ENCODE measurements at places on chromosomes 16 and 17.

DNA sequence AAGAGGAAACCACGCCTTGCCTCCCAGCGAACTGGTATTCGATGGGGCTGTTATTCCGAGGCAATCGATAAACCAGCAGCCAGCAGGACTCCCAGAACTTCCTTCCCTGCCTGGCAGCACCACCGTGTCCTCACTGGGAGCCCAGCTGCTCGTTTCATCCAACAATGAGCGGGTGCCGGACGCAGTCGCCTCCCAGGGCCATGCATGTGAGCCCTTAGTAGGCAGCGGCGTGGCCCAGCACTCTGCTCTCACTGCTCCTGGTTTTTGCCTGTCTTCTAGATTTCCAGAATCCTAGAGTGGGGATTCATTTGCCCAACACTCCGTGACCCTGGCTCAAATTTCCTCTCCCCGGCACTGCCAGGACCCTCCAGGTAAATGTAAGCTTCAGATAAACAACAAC is 29.1 kb upstream of the RASD1 start:
- DNase-seq = no peak

- DNase-seq = no peak
Measured at GRCh38 chr17:64356776-64357175, 33.9 kb downstream of the PECAM1 start.

DNA sequence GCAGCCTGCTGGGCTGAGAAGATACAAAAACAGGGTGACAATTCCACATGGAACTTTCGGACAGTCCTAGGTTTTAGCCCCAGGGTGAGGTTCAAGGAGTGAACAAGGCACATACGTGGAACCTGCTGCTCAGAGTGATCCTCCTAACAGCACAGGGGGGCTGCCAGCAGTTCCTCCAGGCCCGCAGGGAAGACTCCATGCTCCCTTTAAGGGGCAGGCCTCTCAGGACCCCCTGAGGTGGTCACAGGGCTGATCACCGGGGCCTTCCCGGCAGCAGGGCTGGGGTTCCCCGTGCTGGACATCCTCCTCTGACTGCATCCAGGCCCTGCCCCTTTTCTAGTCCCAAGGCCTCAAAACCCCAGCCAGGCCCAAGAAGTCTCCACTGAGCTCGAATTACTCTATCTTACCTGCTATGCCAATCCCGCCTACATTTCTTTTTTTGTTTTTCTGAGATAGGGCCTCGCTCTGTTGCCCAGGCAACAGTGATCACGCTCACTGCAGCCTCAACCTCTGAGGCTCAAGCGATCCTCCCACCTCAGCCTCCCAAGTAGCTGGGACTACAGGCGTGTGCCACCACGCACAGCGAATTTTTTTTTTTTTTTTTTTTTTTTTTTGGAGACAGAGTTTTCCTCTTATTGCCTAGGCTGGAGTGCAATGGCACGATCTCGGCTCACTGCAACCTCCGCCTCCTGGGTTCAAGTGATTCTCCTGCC is 10.4 kb downstream of the CANT1 start:
- no peak for DNase-seq

DNA sequence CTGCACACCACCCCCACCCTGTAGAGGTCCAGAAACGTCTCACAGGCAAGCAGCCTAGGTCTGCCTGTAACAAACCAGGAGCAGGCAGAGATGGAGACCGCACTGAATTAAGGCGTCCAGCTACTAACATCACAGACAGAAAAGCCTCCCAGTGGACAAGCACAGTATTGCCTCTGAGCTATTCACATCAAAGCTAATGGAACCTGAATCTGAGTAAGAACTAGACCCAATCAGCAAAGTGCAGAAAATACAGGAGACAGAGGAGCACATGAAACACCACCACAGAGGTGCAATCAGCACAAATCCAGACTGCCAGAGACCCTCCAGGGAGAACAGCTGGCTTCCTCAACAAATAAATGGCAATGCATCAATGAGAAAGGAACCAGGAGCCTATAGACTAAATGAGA is 22.2 kb upstream of the PEMT start:
- DNase-seq = peak; percentile 55

DNA sequence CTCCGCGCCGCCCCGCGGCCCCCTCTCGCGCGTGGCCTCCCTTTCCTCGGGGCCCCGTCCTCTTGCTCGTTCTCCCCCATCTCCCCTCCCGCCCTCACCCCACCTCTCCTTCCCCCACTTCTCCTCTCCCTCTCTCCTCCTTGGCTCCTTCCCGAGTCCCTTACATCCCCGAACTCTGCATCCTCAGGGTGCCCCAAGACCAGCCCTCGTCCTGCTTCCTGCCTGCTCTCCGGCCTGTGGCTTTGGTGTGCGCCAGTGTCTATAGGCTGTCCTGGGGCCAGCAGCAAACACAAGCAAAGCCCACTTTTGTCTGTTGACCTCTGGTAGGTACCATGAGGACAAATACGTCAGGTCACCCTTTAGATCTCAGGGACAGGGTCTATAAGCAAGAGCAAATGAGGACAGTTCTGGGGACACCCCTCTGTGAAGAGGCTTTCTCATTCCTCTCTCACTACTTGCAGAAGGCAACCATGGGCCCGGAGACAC is 284 bp upstream of the COPZ2 start:
- DNase-seq = no peak

DNA sequence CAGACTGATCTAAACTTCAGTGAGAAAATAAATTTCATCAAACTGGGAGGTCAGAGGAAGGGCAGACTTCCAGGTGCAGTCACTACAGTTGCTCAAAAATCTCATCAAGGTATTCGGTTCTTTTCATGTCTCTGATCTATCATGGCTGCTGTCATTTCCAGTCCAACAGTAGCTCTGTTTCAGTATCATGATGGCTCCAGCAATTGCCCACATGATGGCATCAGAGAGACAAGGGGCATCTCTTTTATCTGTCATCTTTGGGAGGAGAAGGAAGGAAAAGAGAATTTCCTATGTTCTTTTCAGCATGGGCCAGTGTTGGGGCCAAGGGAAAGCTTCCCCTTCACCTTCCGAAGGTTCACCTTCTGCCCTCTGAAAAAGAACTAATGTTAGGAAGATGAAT is 504.9 kb upstream of the HSBP1 start:
- DNase-seq = no peak

DNA sequence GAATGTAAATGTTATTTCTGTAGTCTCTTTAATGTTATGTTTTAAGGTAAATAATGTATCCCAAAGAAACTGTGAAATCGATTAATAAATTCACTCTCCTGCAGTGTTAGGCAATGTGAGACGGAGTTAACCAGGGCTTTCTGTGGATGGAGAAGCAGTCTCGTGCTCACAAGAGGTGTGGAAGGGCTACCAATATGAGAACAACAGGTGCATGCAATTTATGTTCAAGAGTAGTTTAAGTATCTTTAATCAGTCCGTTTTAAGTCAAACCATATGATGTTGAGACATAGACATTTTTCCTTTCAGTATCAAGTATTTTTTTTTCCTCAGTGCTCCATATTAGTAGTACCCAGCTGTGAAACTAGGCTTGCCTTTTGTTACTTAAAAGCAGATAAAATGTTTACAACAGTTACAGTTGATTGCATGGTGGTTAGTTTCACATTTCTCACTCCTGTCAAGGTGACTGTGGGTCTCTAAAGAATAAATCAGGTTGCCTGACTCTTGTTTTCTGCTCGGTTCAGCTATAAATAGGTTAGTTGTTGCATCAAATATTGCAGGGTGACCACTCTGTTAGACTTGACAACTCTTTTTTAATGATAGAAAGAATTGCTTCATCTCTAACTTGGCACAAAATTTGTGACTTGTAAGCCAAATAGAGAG is 54.4 kb downstream of the COX10 start:
- no peak for DNase-seq

GRCh38 chr16:20216591-20217217 is 110.6 kb downstream of the GP2 start:
- no peak for DNase-seq

GRCh38 chr17:2085648-2085949 is 30.7 kb downstream of the HIC1 start:
- DNase-seq = no peak

DNA sequence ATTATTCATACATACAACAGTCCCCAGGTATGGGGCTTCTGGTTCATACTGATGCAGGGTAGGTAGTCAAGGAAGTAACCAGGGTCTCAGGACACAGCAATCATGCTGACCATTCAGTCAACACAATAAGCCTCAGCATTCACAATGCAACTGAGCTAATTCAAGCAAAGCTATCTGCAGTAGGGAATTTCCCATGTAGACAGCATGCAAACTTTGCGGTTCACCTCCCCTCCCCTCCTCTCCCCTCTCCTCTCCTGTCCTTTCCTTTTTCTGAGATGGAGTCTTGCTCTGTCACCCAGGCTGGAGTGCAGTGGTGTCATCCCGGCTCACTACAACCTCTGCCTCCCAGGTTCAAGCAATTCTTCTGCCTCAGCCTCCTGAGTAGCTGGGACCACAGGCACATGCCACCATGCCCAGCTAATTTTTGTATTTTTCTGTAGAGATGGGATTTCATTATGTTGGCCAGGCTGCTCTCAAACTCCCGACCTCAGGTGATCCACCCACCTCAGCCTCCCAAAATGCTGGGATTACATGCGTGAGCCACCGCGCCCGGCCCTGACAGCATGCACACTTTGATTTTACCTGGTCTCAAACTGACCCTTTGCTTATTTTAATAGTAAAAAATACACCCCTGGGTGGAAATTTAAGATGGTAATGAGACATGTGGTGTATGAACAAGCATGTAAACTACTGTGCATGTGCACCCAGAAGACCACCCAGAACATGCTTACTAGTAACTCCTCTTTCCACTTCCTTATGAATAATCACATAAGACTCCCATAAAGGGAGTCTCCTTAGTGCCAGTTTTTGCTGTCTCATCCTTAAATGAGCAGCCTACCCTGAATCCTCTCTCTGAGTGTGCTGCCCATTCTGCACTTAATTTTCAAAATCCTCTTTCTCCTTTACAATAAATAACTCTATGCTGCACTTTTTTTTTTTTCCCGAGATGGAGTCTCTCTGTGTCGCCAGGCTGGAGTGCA is 9.3 kb upstream of the RNF135 start:
- DNase-seq = no peak

DNA sequence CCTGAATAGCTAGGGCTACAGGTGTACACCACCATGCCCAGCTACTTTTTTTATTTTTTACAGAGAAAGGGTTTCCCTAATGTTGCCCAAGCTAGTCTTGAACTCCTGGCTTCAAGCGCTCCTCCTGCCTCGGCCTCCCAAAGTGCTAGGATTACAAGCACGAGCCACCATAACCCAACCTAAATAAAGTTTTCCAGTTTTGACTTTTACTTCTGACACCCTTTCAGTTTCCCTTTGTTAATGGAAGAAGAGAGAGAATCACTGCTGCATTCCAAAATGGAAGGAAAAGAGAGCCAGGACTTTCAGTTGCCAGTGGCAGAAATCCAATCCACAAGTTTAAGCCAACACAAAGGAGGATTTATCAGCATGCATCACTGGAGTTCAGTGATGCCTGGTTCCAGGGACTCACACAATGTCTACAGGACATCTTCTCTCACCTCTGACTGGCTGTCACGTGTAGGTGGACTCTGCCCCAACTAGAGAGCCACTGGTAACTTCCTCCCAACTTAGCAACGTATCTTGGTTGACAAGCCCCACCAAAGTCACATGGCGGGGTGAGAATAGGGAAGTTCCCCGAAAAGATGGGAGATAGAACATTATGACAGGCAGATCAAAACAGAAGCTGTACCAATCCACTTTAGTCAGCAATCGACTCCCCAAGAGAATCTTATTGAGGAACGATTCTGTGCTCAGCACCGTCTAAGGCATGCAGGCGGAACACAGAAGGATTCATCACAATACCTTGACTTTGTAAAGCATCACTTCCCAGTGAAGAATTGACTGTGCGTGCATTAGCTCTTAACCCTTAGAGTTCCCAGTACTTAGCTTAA is 46.5 kb downstream of the GAS7 start:
- DNase-seq = no peak

DNA sequence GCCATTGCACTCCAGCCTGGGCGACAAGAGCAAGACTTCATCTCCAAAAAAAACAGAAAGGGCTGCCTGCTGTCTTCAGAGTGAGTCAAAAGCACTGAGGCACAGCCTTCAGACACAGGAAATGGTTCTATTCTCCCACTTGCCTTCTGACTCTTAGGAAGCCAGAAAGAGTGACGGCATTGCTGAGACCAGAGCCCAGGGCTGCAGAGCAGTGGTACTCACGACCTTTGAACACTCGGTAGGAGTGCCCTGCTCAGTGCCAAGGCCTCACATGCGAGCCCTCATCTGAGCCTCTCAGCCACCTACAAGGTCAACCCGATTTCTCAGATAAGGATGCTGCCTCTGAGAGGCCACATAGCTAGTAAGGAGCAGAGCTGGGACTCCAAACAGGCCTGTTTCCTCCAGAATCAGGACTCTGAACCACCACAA is 3.5 kb upstream of the ITGAE start:
- DNase-seq = no peak

DNA sequence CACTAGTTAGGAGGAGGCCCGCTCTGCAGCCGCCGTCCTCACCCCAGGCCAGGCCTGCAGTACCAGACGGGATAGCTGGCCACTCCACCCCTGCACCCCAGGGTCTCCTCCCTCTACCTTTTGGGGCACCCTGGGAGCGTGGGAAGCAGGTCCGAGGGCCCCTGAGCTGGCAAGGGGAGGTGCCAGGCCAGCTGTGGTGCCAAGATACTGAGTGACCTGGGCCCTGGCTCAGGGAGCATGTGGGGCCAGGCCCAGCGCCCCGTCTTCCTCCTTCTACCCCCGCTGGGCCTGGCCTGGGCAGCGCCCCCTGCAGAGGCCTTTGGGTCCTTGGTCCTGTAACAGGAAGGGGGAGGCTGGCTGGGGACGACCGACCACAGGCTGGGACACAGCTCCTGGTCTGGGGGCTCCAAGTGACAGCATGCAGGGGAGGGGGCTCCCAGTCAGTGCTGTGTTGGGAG is 13.0 kb downstream of the PAM16 start:
- DNase-seq = no peak

GRCh38 chr16:65305266-65305959 is 183.6 kb upstream of the CDH11 start:
- DNase-seq = no peak

- no peak for DNase-seq
Measured at GRCh38 chr16:1283296-1283695, 26.1 kb upstream of the UBE2I start.

DNA sequence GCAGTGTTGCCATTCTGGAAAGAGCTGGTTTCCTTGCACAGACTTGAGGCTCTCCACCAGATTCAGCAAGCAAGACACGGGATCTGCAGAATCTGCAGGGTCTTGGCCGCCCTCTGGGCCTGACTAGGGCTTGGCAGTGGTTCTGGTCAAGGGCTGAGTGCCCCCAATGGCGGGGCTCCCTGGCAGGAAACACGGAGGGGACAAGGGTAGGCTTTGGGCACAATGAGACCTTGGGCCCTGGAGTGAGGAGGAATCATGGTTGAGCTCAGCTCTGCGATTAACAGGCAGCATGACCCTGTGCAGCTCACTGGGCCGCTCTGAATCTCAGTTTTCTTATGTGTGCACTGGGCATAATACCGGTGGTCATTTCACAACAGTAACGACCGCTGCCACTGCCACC is 249.9 kb downstream of the GSG1L start:
- no peak for DNase-seq

- no peak for DNase-seq
Measured at GRCh38 chr16:1909561-1910231, 8.5 kb downstream of the HS3ST6 start.

GRCh38 chr17:47316311-47316710 is 7.4 kb upstream of the EFCAB13 start:
- no peak for DNase-seq
